ENCODE measurements at places on chromosomes 12 and 14.

DNA sequence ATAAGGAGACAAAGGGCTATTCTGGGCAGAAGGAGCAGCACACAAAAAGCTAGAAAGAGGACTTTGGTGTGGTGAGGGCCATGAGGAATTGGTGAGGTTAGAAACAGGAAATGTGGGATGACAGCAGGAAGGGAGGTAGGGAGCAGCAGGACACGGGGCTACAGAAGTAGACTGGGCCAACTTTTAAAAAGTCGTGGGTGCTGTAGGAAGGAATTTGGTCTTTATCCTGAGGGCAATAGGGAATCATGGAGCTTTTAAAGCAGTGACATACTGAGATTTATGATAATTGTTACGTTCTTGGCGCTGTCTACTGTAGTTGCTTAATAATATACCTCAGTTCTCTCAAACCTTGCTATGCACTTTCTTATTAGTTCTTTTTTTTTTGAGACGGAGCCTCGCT is 8.2 kb upstream of the CHURC1 start:
- no peak for DNase-seq

DNA sequence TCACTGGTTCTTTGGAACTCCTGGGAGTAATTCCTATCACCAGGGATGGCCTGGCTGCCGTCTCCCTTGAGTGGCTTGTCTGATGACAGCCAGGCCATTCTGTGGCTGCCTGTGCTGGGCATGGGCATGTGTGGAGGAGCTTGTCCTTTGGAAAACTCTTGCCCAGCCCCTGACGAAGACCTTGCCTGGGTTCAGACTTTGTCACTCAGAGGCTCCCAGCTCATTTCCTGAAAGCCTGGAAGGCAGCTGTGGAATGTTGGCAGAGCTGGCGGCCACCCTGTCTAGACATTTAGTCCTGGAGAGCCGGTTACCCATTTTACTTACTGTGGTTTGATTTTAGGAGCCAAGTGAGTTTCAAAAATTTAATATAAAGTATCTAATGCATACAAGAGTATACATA is 34.0 kb downstream of the TUNAR start:
- DNase-seq, result no peak

- no peak for DNase-seq
Observed at GRCh38 chr14:68707482-68707881, 85.4 kb downstream of the ZFP36L1 start.

DNA sequence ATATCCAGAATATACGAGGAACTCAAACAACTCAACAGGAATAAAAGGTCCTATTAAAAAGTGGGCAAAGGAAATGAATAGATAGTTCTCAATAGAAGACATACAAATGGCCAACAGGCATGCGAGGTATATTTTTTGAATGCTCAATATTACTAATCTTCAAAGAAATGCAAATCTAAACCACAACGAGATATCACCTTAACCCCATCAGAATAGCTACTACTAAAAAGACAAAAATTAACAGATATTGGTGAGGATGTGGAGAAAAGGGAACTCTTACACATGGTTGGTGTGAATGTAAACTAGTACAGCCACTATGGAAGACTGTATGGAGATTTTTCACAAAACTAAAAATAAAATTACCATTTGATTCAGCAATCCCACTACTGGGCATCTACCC is 99.2 kb downstream of the TMEM260 start:
- DNase-seq, result no peak

DNA sequence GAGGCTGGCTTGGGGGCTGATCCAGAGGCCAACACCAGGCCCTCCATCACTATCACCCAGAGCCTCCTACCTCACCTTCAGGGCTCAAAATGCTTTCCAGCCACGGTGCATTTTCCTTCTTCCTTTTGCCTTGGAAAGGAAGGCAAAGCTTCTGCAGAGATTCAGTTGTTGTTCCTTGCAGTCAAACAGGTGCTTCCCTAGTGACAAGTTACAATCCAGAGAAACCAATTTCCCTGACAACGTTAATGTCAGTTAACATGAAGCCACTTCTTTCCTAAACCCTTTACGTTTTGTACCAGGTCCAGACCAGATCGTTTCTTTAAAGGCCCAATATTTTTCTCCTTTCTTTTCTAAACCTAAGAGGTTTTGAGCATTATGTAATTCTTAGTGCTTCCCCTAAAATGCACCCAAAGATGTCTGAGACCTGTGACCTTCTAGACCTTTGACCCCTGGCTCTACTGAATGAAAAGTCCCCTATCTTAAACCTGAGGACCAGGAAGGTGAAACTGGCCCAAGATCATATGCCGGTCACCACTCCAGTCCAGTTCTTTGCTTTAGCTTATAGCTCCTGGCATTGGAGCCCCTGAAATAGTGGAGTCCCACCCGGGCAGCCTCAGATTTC is 211.5 kb downstream of the SLC41A2 start:
- no peak for DNase-seq

Measured in cardiac fibroblast (primary cell).